ENCODE measurements at places on chromosomes 6 and 20.

GRCh38 chr20:1651268-1652058, 6.1 kb downstream of the SIRPG start:
- DNase-seq, result no peak

DNA sequence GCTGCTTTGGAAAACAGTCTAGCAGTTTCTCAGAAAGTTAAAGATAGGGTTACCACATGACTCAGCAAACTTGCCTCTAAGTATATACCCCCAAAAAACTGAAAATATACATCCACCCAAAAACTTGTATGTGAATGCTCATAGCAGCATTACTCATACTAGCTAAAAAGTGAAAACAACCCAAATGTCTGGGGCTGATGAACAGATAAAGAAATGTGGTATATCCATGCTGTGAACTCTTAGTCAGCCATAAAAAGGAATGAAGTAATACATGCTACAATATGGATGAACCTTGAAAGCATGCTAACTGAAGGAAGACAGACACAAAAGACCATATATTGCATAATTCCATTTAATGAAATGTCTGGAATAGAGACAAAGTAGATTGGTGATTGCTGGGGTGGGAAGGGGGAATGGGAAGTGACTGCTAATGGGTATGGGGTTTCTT, 79.9 kb upstream of the GLP1R start:
- no peak for DNase-seq

GRCh38 chr6:92810913-92811312, 608.4 kb downstream of the EPHA7 start:
- no peak for DNase-seq

- DNase-seq, result no peak
Measured at GRCh38 chr6:43268355-43268700, 25.0 kb downstream of the TTBK1 start.

All from stimulated activated CD8-positive, alpha-beta memory T cell treated with anti-CD3 and anti-CD28 coated beads, Interleukin-4, amount 100 ng/mL, for 1 hour (primary cell).